NB4 (cell line): ENCODE measurements at places on chromosomes 1 and 21.

- DNase-seq = no peak
Measured at GRCh38 chr1:93592551-93592949, 89.1 kb downstream of the BCAR3 start.

- no peak for DNase-seq
Measured at GRCh38 chr1:19074361-19074901, 118.0 kb upstream of the IFFO2 start.

DNA sequence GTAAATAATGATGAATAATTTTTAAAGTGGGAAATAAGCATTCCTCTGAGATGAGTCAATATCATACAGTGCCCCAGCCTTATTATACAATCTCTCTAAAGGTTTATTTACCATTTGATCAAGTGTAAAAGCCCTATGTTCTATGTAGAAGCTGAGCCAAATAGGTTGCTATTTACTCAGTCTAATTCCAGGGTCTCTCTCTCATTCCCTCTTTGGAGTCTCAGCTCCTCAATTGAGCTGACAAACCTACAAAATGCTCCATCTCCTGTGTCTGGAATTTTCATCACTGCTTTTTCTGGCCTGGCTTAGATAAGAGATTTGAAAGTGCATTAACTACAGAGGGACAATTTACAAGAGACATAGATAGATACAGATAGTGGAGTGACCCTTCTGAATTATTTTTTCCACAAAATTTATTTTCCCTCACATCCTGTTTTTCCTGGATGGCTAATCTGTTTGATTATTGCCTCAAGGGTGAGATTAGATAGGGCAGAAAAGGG lies 24.8 kb upstream of the USH2A start:
- DNase-seq = no peak

GRCh38 chr1:172345077-172345476 lies 75.4 kb upstream of the C1orf105 start:
- no peak for DNase-seq

DNA sequence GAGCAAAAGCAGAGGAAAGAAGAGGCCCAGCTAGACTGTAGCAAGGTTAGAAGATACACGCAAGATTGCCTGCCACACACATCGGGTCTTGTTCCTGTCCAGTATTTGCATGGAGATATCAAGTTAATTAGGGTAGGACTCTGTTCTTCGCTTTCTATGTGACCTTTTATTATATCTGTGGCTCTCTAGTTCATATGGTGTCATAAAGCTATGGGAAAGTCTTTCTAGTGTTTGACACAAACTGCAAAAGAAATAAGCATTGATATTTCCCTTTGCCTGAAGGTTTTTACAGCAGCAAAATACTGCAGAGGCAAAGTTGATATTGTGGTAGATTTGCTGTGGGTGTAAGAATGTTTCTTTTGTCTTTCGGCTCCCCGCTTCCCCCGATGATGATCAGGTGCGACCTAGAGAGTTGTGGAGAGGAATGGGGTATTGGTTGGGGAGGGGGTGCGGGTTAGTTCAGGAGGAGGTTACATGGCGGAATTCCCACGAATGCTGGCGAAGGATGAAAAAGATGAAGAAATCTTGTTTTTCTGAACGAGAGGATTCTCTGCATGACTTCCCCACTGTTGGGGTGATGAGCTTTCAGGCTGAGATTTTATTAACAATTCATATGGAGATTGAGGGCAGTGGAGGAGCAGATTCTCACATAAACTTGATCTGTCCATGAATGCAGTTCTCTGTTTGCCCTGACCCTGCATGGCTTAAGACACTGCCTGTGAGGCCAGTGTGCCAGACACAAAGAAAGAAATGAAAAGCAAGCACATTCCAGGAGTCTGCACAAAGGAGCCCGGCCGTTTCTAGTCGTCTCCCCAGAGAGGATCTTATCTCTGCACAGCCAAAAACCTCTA lies 550.2 kb downstream of the USP25 start:
- no peak for DNase-seq

DNA sequence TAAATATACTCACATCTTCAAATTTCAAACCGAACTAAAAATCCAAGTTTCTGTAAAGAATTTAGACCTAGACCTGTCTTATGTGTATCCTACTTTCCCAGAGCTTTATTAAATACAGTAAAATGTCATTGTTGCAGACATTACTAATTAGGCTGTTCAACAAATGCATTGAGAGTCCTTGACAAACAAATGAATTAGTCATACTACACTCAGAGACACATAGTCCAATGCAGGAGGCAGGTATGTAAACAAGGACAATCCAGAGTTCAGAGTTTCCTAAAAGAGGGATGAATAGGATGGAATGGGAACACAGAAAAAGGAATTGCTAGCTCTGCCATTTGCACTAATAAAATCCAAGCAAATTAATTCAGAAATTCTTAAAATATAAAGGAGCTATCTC lies 1.6 kb upstream of the EGLN1 start:
- no peak for DNase-seq

GRCh38 chr1:97461782-97462181 lies 459.1 kb downstream of the DPYD start:
- DNase-seq = peak; percentile 4

DNA sequence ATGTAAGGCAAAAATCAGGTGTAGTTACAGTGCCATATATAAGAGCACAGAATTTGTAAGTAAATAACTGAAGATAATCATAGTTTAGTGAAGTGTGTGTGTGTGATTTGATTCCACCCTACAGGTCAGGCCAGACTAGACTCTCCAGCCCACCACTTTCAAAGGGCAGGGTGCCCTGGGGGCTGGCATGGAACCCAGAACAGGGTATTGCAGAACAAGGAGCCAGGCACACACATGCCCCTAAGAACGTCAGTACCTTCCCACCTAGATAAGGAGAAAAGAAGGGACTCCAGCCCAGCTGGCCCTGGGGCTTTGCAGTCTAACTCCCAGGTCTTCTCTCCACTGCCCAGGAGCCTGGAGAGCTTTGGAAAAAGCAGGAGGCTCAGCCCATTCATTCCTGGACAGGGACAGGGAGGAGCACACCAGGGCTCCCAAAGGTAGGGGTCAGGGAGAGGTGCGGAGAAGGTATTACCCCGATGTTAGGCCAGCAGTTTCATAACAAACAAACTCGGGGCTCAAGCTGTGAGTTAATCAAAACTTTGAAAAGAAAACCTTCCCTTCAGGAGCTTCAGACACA lies 149.7 kb upstream of the VANGL1 start:
- no peak for DNase-seq

- no peak for DNase-seq
Measured at GRCh38 chr1:218582646-218583045, 237.5 kb downstream of the TGFB2 start.

- no peak for DNase-seq
Measured at GRCh38 chr1:182925661-182926060, 27.3 kb downstream of the SHCBP1L start.
